ENCODE measurements at places on chromosomes 12 and 14.

DNA sequence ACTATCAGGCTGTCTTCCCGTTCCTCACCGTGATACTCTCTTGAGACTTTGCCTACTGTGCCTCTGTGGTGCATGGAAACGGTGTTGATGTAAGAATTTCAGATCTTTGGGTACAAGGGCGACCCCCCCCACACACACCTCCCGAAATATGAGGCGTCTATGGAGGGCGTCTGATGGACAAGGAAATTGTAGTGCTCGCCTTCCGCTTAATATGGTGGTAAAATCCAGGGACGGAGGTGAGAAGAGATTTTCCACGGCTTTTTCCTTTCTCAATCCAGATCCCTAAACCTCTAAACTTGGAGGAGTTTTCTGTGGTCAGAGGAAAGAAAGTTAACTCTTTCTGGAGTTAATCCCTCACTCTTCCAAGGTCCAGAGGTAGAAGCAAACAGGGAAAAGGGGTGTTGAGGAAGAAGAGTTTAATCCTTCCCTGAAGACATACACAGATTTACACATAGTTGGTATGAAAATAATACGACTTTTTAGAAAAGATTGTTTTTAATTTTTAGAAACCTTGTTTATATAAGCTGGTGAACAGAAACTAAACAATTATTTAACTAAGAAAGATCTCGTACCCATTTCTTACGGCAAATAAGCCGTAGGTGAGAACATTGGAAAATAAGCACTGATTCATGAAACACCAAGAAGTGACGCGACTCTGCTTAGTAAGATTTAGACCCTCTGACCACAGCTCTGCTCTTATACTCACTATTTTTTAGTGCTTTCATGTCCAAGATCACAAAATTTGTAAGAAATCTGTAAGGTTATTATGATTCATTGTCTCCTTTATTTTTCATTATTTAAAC is 23.1 kb upstream of the RNASE12 start:
- DNase-seq, result no peak

DNA sequence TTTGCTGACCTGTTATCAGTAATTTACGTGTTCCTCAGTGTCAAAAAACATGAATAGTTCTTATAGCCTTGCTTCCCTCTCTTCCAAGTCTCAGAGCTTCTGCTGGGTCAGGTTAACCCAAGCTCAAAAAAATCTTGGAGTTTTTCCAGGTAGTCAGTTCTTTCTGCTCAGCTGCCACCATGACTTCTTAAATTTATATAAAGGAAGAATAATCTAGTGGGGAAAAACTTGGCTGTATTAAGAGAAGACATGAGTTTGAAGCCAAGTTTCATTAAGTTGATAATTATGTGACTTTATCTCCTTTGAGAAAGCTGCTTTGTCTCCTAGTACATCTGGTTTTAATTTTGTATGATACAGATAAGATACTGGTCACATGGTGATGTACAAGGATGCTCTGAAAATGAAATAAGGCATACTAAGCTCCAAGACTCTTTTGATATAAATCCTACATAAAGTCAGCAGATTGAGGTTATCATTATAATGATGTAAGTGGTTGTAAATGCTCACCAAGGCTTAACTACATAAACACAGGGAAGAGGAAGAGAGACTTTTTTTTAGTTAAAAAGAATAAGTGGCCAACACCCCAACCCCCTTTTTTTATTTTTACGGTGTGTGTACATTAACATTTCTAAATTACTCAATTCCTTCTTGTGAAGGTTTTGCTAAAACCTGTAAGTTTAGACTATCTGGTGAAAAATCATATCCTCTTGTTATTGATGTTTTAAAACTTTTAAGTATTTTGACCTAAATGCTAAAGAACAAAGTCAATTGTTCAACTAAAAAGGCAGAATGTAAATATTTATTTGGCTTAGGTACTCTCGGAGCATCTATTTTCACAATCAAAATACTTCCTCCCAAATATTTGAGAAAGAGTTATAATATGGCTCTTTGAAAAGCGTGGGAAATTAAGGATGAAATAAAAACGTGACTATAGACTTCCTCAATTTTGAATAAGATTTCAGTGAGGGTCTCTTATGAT is 84.1 kb upstream of the SLC38A2 start:
- no peak for DNase-seq

DNA sequence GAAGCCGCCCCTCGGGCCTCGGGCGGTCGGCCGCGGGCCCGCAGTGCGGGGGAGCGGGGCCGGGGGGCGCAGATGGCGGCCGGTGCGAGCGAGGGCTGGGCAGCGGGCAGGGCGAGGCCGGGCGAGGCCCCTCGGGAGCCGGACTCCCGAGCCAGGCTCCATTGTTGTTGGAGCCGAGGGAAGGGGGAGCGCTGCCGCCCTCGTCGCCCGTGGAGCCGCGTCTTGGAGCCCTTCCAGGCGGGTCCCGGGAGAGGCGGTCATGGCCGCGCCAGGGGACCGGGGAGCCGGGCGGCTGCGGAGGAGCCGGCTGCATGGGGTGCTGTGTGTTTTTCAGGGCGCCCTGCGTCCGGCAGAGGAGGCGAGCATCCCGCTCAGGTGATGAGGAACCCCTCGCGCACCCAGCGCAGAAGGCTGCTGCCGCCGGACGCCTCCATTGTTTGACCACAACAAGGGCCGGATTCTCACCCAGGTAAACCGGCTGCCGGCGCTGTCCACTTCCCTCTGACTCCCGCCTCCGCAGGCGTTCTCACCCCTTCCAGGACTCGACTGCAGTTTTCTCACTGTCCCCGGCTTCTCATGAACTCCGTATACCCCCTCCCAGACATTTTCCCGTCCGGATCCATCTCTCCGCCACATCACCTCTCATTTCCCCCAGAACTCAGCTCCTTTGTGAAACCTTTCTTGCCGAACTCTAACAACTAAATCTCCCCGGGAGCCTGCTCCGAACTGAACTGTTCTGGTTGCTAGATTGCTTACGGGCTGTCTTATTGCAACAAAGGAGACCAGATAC is 732 bp downstream of the ZNF664 start:
- DNase-seq, result peak; percentile 3

- no peak for DNase-seq
These were observed 224.3 kb upstream of the ATP2B1 start for GRCh38 chr12:89932954-89933353.

GRCh38 chr12:20523658-20524057 is 155.3 kb downstream of the PDE3A start:
- DNase-seq, result no peak

DNA sequence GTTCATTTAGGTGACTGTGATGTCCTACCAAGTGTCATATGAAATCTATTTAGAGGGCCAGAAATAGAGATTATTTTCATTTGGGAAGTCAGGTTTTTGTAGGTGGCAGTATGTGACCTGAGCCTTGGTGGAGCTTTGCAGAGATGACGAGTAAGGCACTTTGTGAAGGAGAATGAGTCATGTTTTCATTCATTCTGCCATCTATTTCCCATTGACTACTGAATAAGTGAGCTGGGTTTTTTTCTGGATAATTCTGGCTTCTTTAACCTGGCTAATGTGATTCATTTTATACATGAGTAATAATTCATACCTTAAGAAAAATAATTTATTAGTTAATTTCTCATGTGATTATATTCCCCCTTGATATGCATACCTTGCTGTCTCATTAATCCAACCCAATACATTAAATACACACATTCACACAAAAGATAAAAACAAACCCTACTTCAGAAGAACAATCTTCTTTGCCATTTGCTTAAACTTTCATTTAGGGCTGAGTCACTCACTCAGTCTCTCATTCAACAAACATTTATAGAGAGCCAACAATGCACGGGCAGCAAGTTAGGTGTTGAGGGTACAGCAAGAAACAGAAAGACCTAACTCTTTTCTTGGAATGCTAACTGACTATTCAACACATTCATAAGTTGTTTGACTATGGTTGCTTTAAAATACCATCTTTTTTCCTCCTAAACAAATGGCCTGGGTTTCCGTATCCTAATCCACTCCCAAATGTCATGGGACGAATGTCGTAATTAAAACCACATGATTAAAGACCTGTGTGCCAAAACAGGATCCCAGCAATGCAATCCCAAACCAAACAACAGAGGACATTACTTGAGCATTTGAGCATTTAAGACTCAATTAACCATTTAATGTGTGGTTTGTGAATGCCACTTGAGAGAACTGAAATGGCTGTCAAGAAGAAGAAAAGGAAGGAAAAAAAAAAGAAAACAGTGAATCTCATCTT is 78.0 kb downstream of the KITLG start:
- DNase-seq, result no peak

- no peak for DNase-seq
These were observed 32.2 kb upstream of the GNG2 start for GRCh38 chr14:51828017-51828797.

- no peak for DNase-seq
These were observed 25.8 kb downstream of the ACADS start for GRCh38 chr12:120751389-120751788.

DNA sequence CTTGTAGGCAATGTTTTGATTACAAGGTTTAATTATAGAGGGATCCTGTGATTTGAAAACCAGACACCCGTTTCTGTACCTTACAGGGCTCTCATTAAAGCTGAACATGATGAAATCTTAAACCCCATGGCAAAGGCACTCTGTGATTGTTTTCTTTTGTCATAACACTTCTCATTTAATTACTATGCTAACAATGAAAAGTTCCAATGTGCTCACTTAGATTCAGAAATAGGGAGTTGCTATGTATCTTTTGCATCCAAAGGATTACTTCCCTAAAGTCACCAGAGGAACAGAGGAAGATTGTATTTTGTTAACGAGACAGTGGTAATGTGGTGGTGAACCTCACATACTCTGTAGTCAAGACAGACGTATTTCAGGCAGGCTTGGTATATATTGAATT is 81.5 kb upstream of the MYF6 start:
- no peak for DNase-seq

Data from activated CD4-positive, alpha-beta T cell treated with anti-CD3 and anti-CD28 coated beads, Interleukin-2, amount 50 U/mL, for 24 hours (primary cell).